NCI-H146 (cell line): ENCODE measurements at places on chromosomes 16 and 17.
A peak's percentile ranks its signal among the peaks of the same experiment; 100 is the strongest.

GRCh38 chr16:4537376-4538343 lies 913 bp downstream of the CDIP1 start:
- peak; percentile 51 for DNase-seq

DNA sequence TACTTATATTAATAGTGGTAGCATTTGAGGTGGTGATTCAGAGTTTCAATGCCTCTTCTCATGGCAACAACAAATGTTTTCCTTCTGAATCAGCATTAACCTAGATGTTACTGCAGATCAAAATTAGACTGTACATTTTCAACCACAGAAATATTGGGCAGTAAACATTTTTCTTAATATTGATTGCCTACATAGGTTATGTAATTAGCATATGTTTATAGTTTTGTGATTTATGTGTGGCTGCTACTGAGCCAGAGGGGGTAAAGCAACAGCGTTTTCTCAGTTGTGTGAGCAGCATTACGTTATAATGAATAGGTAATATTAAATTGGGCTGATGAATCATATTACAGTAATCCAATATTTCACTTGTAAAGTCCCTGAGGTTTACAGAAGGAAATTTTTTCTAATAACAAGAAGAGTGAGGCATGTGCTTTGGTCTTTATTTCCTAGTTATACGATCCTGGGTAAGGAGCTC lies 18.8 kb upstream of the BMERB1 start:
- DNase-seq = no peak

- peak; percentile 51 for DNase-seq
Observed at GRCh38 chr17:27457731-27458523, 1.7 kb downstream of the KSR1 start.

DNA sequence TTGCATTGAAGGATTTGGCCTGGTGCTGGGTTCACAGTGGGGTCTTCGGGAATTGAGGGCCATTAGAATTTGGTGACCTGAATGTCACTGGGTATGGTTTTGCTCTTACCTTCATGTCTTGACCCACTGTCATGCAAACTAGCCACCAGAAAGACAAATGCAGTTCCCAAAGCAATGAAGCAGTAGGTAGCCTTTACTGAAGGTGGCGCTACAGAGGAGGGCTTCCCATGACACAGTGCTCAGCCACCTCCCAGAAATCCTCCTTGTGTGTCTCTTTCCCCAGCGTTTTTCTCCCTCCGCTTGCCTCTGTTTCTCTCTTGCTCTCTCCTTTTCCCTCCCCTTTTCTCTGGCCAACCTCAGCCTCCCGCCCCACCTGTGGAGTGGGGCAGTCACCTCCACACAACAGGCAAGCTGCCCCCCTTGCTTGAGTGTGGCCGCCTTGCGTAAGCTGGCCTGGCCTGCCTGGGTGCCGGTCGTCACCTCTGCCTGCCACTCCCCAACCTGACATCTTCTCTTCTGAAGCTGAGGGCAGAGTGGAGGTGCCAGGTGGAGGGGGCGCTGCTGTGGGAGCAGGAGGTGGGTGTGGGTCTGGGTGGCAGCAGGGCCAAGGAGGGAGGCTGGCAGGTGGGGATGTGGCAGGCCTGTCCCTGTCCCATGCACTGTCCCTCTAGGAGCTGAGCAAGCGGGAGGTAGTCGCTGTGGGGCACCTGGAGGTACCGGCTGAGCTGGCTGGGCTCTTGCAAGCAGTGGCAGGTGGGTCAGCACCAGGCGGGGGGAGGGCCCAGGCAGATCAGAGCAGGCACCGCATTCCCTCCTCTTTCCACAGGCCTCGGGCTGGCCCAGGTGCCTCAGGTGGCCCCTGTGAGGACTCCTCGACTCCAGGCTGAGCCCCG lies 34.7 kb downstream of the MYO15A start:
- DNase-seq = no peak

DNA sequence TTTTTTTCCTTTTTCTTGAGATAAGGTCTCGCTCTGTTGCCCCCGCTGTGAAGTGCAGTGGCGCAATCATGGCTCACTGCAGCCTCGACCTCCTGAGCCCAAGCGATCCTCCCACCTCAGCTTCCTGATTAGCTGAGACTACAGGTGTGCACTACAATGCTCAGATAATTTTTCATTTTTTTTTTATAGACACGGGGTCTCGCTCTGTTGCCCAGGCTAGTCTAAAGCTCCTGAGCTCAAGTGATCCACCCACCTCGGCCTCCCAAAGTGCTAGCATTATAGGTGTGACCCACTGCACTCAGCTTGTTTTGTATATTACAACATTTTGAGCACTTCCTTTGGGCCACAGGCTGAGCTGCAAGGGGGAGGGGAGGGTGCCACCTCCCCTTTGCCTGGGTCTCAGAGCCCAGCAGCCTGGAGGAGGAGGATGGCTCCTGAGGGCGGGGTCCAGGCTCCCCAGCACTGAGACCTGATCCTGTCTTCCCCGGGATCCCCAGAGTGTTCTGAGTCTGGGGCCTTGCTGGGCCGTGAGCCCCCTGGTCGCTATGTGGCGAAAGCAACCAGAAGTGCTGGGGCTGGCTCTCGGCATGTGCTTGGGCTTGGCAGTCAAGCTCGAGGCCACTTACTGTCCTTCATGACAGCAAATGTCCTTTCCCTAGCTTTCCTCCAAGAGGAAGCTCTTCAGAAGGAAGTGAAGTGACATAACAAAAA lies 8.1 kb downstream of the DEF8 start:
- no peak for DNase-seq
